HFFc6 (cell line): ENCODE measurements at places on chromosomes 16 and 17. TPM values are rescaled to one million over a fixed set of nuclear protein-coding genes. Genes with fewer than 3 reads are reported as not detected.

Gene YPEL2
- total RNA-seq, result 3.9 to 8.8 TPM (median 4.2 TPM) in 3 replicates

Gene ATAD5
- total RNA-seq, result 2.7 and 3.6 TPM in 2 replicates

Gene PDE6G
- 0.55 TPM in 1 of 3 replicates, not detected in the others for total RNA-seq

Gene PITPNM3
- total RNA-seq, result 0.77 to 1.0 TPM (median 0.84 TPM) in 3 replicates

Gene ZNF19
- total RNA-seq, result 1.6 to 2.0 TPM (median 1.7 TPM) in 3 replicates

GRCh38 chr17:13550291-13550690 is 51.4 kb downstream of the HS3ST3A1 start:
- peak overlapping the region; percentile 60 for H3K27ac ChIP-seq
- H3K4me1 ChIP-seq, result peaks cover 73% of the 10 kb centered on the region
- peak overlapping the region; percentile 65 for H3K4me3 ChIP-seq
- H3K27me3 ChIP-seq, result peaks cover 2% of the 10 kb centered on the region
- peaks cover 84% of the 10 kb centered on the region for H3K36me3 ChIP-seq
- DNase-seq, result peak; percentile 50

GRCh38 chr16:66618588-66619375 is 14.3 kb downstream of the CMTM3 start:
- H3K4me3 ChIP-seq, result peak overlapping the region; percentile 66
- peaks cover 1% of the 10 kb centered on the region for H3K27me3 ChIP-seq
- peaks cover 53% of the 10 kb centered on the region for H3K4me1 ChIP-seq
- H3K36me3 ChIP-seq, result peaks cover 18% of the 10 kb centered on the region

GRCh38 chr16:5895137-5895536 is 797.5 kb upstream of the EEF2KMT start:
- no peaks in the 10 kb centered on the region for H3K36me3 ChIP-seq
- H3K27ac ChIP-seq, result no peak overlapping the region
- H3K4me1 ChIP-seq, result no peaks in the 10 kb centered on the region
- DNase-seq, result no peak
- no peak overlapping the region for H3K4me3 ChIP-seq

- DNase-seq, result no peak
- H3K4me1 ChIP-seq, result no peaks in the 10 kb centered on the region
- H3K4me3 ChIP-seq, result no peak overlapping the region
- peaks cover 8% of the 10 kb centered on the region for H3K27me3 ChIP-seq
- H3K36me3 ChIP-seq, result no peaks in the 10 kb centered on the region
- no peak overlapping the region for H3K27ac ChIP-seq
Observed at GRCh38 chr17:34481779-34482178, 97.6 kb upstream of the TMEM132E start.

DNA sequence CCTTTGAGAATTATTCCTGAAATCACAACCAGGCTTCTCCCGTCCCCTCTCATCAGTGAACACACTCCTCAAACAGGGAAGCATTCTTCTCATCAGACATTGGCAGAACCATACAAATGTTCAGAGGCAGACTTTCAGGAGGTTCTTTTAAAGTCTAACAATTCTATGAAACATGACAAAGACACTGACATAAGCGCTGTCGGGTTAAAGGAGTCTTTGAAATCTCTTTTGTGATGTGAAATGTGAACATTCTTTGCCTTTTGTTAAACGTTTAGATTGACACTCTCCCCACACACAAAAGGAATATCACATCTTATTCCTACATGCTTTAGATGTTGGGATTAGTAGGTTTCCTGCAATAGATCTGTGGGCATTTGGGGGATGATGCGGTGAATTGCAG is 63.9 kb downstream of the NETO2 start:
- no peak overlapping the region for H3K27ac ChIP-seq
- H3K36me3 ChIP-seq, result peaks cover 8% of the 10 kb centered on the region; the same call in 1 of the 2 replicates
- no peak overlapping the region for H3K4me3 ChIP-seq
- no peaks in the 10 kb centered on the region for H3K27me3 ChIP-seq
- DNase-seq, result no peak
- no peaks in the 10 kb centered on the region for H3K4me1 ChIP-seq

DNA sequence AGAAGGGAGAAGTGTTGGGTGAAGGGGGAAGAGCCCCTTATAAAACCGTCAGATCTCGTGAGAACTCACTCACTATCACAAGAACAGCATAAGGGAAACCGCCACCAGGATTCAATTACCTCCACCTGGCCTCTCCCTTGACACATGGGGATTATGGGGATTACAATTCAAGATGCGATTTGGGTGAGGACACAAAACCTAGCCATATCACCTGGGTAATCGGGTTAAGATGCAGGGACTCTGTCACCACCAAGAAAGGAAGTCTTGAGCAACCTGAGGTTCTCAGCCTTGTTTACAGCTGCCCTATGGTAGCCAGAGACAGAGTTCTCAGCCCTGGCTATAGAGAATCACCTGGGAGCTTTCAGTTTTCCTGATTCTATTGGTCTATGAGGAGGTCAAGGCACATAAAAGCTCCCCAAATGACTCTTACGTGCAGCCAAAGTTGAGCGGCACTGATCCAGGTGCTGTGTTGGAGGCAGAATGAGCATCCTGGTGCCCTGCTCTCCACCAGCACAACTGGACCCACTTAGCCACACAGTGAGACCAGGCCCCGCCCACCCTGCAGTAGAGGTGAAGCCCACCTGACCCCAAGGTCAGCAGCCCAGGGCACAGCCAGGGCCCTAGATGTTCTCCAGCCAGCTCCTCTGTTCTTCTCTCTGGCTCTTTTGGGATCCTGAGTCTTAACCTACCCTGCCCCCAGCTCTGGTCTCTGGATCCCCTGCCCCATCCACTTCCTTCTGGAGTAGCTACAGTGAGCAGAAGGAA is 138.5 kb upstream of the CDH5 start:
- DNase-seq, result no peak
- H3K4me3 ChIP-seq, result no peak overlapping the region
- peaks cover 18% of the 10 kb centered on the region for H3K27me3 ChIP-seq

DNA sequence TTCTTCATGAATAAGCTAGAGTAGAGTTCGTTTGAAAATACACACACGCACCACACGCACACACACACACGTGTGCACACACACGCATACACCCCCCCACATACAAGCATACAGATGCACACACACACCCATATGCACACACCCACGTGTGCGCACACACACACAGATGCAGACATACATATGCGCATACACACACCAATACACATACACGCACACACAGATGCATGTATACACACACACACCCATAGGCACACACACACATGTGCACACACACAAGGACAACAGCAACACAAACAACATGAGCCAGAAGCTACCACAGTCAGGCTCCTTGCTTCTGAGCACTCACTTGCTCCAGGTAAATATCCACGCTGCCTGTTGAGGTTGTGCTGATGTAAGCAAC is 5.1 kb downstream of the IFT140 start:
- peaks cover 12% of the 10 kb centered on the region for H3K4me1 ChIP-seq
- DNase-seq, result no peak
- H3K27ac ChIP-seq, result no peak overlapping the region
- no peak overlapping the region for H3K4me3 ChIP-seq
- H3K36me3 ChIP-seq, result peaks cover 5% of the 10 kb centered on the region

DNA sequence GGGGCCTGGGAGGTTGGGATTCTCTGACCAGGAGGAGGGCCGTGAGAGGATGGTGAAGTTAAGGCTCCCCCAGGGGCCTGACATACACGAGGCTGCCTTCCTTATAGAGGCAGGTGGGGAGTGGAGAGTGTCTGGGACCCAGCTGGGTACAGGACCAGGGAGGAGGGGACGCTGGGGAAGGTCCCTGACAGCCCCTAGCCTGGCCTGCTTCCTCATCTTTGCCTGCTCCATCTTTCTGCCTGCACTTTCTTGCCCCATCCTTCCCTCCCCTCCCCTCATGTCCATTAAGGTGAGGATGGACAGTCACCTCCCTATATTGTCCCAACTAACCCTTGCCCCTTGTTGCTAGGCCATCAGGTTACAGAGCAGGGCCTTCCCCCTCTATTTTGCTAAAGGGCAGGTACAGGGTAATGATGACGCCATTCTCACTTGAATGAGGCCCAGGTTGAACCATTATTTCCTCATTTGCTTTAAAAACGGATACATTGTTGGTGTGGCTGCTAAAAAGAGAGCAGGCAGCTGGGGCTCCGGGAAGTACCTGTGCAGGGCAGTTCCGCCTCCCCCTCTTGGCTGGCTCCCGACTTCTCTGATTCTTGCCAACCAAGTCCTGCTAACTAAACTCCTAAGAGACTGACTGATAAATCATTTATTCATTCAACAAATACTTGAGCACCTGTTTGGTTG is 1.3 kb downstream of the C17orf99 start:
- no peak overlapping the region for H3K4me3 ChIP-seq
- H3K36me3 ChIP-seq, result no peaks in the 10 kb centered on the region
- no peak overlapping the region for H3K27ac ChIP-seq
- H3K4me1 ChIP-seq, result peaks cover 9% of the 10 kb centered on the region
